ENCODE measurements at places on chromosomes 2 and 18.
A peak's percentile ranks its signal among the peaks of the same experiment; 100 is the strongest.

DNA sequence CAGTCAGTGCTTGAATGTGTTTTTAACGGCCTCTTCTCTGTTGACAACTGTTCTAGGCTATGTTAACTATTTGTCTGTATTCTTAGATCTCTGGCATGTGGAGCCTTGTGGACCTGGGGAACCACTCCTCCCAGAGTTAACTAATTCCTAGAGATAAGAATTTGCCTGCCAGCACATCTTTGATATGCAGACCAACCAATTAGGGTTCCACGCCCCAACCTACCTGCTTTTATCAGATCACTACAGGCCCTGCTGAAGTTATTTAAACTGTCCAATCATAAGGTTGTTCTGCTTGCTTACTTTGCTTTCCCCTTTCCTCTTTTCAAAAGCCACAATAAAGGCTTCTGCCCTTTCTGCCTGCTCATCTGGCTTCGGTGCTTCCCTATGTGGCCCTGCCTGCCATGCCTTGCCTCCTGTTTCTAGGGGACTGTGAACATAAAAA lies 8.5 kb upstream of the CYBRD1 start:
- DNase-seq, result no peak

- no peak for DNase-seq
These were observed 37.2 kb downstream of the ANKRD12 start for GRCh38 chr18:9173770-9174233.

- DNase-seq, result no peak
These were observed 565.7 kb downstream of the ZEB2 start for GRCh38 chr2:143954186-143954585.

- DNase-seq, result no peak
These were observed 170.5 kb downstream of the SH3RF3 start for GRCh38 chr2:109299536-109299935.

DNA sequence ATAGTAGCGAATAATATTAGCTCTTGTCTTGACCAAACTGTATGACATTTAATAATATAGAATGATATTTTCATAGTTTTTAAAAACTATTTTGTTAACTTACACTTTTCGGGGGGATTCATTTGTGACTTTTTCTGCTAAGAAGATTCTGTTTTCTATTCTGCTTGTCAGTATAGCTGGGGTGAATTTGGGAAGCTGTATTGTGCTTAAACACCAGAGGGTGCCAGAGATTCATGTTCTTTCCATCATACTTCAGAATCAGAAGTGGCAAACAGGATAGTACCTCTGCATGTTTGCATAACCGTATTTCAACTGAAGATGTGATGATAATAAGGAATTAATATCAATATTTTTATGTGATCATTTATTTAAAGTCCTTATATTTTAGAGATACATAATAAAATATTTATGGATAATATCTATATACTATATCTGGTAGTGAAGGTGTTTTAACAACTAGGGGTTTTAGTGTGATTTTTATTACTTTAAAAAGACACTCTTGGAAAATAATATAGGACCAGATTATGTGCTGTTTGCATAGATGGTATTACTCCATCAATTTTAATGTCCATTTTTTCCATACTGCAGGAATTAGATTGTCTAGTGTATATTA lies 81.0 kb downstream of the TAF4B start:
- DNase-seq, result peak; percentile 61

- no peak for DNase-seq
These were observed 75.3 kb upstream of the CHN1 start for GRCh38 chr2:175080479-175080878.

- DNase-seq, result no peak
These were observed 47.7 kb downstream of the BCL2 start for GRCh38 chr18:63271881-63272299.

DNA sequence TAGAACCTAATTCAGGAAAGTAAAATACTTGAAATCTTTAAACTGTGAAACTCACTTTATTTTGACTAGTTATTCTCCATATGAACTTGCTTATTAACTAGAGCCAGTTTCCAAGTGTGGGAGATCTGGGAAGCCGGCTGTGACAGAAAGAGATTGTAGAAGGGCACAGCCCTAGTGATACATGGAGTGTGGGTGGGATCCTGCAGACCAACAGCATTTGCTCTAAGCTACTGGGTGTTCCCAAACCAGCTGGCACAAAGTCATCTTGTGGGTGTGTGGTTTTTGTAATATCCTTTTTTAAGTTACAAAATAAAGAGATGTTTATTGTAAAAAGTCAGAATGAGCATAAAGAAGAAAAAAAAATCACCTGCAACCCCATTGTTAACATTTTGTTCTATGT lies 3.4 kb downstream of the DUSP19 start:
- DNase-seq, result no peak

- no peak for DNase-seq
These were observed 6.6 kb downstream of the DLX2 start for GRCh38 chr2:172095905-172096625.

DNA sequence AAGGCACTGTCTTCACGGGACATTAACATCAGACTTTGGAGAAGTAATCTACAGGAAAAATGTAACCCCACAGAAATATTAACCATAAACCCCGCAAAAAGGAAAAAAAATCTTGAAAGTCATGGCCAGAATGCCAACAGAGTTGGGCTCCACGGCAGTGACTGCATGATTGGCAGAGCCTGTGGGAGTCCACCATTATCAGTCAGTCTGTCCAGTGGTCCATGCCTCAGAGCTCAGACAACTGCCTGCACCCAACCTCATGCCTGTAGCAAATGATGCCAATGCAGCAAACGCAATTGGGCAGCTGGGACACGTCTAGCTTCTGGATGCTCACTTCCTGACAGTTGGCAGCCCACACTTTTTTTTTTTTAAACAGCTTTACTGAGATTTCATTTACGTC lies 5.1 kb upstream of the PPIG start:
- DNase-seq, result no peak

- no peak for DNase-seq
These were observed 299.9 kb downstream of the CCDC74A start for GRCh38 chr2:131827481-131828163.

DNA sequence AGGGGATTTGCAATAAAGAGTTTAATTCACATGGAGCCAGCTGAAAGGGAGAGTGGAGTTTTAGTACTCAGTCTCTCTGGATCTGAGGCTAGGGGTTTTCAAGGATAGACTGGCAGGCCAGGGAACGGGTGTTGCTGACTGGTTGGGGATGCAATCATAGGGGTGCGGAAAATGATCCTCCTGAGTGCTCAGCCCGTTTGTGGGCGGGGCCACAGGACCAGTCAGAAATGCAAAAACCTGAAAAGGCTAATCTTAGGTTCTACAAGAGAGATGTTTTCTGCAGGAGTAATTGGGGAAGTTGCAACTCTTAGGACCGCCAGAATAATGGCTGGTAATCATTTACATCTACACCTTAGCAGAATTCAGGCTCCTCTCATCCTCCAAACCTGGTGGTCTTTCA lies 2.5 kb downstream of the NFU1 start:
- DNase-seq, result no peak

DNA sequence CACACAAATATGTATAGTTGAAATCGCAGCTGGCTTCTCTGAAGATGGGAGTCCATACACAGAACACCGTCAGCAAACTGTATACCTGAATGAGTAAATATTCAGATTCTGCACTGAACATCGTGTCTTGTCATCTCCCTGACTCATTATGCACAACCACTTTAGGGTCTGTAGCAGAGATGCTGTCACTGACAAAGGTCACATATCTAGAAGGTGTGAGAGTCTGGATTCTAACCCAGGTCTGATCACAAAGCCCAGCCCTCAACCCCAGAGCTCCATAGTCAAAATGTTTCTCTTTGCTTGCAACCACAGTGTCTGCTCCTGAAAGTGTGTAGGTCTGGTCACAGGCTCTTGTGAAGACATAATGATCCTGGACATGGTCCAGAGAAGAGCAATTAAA lies 78.3 kb upstream of the PAX8 start:
- no peak for DNase-seq

DNA sequence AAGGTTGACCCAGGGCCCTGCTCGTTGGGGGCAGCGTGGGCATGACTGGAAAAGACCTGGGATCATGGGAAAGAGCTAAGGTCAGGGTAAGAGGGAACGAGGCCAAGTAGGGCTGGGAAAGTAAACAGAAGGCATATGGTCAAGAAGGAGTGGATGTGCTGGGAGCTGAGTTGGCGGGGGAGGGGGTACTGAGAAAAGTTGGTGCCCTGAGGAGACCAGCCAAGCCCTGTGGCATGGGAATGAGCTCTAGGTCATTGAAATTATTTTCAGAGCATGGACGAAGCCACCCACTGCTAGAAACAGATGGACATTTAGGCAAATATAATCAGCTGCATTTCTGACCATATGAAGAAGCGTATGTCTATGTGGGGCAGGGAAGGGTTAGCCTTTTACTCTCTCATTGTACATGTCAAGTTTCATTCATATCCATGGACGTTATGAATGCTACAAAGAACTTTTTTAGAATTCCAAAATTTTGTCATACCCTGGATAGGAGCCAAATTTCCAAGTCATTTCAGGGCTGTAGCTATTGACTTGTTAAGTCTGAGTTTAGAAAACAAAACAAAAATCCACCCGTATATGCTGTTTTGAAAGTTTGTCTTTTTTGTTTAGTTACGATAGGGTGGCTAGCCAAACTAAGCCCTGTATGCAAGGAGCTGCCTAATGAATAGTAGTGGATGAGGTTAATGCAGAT lies 19.1 kb downstream of the MAPRE2 start:
- no peak for DNase-seq

DNA sequence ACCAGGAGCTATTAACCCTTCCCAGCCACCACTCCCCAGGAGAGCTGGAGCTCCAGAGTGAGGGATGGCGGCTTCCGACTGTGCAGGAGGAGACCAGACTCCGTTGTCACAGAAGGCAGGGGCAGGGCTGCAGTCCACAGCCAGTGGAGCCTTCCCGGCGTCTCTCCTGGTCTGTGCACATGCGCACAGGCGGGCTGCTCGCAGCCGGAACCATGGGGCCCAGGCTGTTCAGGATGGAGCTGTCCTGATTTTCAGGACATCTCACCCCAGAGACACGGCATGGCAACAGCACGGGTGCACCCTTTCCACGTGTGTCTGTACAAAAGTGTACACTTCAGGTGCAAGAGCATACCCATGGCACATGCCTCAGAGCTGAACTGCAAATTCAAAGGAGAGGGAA lies 28.9 kb downstream of the EIPR1 start:
- peak; percentile 49 for DNase-seq

GRCh38 chr2:30336084-30336483 lies 104.8 kb downstream of the LBH start:
- no peak for DNase-seq

- no peak for DNase-seq
These were observed 116.1 kb upstream of the GPC1 start for GRCh38 chr2:240319221-240319854.

DNA sequence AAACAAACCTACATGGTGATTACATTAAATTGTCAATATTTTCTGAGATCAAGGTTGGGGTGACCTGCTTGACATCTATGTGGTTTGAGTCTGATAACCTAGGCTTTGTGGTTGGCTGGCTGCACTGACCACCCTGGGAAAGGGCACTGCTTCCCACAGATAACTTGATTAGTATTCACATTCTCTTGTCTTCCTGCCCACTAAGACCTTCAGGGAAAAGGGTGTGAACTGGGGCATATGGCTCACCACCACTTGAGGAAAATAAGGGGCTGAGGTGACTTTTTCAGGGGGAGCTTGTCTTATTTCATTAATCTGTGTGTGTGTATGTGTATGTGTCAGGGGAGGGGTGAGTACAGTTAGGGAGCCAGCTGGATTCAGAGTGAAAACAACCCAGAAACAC lies 1.5 kb downstream of the SMYD1 start:
- no peak for DNase-seq

GRCh38 chr2:45585267-45585861 lies 25.7 kb downstream of the SRBD1 start:
- DNase-seq, result peak; percentile 46

- DNase-seq, result no peak
These were observed 130.1 kb upstream of the EFEMP1 start for GRCh38 chr2:56053679-56054078.

GRCh38 chr2:233446121-233446520 lies 91.8 kb downstream of the DGKD start:
- DNase-seq, result no peak

GRCh38 chr2:128769457-128770142 lies 450.9 kb upstream of the HS6ST1 start:
- no peak for DNase-seq
